ENCODE measurements at places on chromosomes 4 and X. TPM values are rescaled to one million over a fixed set of nuclear protein-coding genes. Genes with fewer than 3 reads are reported as not detected.

NEUROG2 gene
- total RNA-seq, result 0.11 TPM

GRCh38 chr4:1151541-1151940, 20.8 kb downstream of the SPON2 start:
- no peak for DNase-seq

ATP8A1 gene
- 21.1 TPM for total RNA-seq

RAB9A gene
- 20.2 TPM for total RNA-seq

- no peak for DNase-seq
Measured at GRCh38 chrX:129116676-129117470, 406.4 kb downstream of the SMARCA1 start.

DNA sequence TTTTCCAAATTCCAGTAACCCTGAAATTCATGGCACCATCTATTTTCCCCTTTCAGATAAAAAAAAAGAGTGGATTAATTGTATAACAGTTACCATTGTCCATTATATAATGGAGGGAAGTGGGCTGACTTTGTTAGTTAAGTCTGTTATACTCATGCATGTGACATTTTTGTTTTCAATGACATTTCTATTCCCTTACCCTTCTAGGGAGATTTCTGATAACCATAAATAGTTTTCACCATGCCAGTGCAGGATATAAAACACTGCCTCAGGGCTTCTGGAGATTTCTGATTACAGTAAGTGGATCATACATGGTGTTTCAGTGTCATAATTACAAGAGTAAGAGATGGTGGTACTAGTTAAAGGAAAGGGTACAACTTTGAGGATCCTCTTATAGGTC, 45.5 kb downstream of the SUPT20HL1 start:
- no peak for DNase-seq
